Body of pancreas (tissue), 4 donors: ENCODE measurements at places on chromosomes 11 and 22. TPM values are rescaled to one million over a fixed set of nuclear protein-coding genes. Genes with fewer than 3 reads are reported as not detected.

CBLIF gene
- total RNA-seq: not detected

ZFTA gene
- 13.2 TPM for total RNA-seq

IFITM1 gene
- 39.7 TPM for total RNA-seq

ARFGAP3 gene
- total RNA-seq: 64.3 TPM

C22orf42 gene
- 4.0 TPM for total RNA-seq

FAM180B gene
- 0.66 TPM for total RNA-seq

WBP2NL gene
- 11.2 TPM for total RNA-seq

KIRREL3 gene
- not detected for total RNA-seq

DEFB131B gene
- total RNA-seq: not detected

TPBGL gene
- total RNA-seq: not detected

OR56A5 gene
- total RNA-seq: not detected

PLEKHB1 gene
- 42.5 TPM for total RNA-seq

KCNJ11 gene
- 7.6 TPM for total RNA-seq

NRXN2 gene
- total RNA-seq: 1.3 TPM

TBX10 gene
- not detected for total RNA-seq

GNAZ gene
- total RNA-seq: 2.3 TPM

LRP5 gene
- total RNA-seq: 43.3 TPM

PGM2L1 gene
- total RNA-seq: 5.2 TPM

SCGB1C1 gene
- not detected for total RNA-seq

RIMBP3C gene
- not detected for total RNA-seq

PHETA2 gene
- total RNA-seq: 9.2 TPM

CCDC81 gene
- total RNA-seq: not detected

P4HA3 gene
- not detected for total RNA-seq

PRG3 gene
- total RNA-seq: not detected

LRP4 gene
- total RNA-seq: 10.6 TPM

SMC1B gene
- total RNA-seq: not detected

POGLUT3 gene
- 9.9 TPM for total RNA-seq

MOGAT2 gene
- not detected for total RNA-seq

OR56A3 gene
- total RNA-seq: not detected

ASCL2 gene
- total RNA-seq: not detected

MMP13 gene
- not detected for total RNA-seq

KCNJ1 gene
- not detected for total RNA-seq

CCDC88B gene
- total RNA-seq: 16.2 TPM

OR52N4 gene
- not detected for total RNA-seq

GLB1L3 gene
- total RNA-seq: 1.3 TPM

PARVA gene
- total RNA-seq: 33.7 TPM

ADM2 gene
- 8.2 TPM for total RNA-seq

SLC22A25 gene
- total RNA-seq: not detected

SMTN gene
- 50.1 TPM for total RNA-seq

NNMT gene
- 74.7 TPM for total RNA-seq

PHOX2A gene
- total RNA-seq: not detected

MAPK11 gene
- 3.6 TPM for total RNA-seq

CDK2AP2 gene
- total RNA-seq: 56.7 TPM

SYT13 gene
- total RNA-seq: 9.9 TPM

OR52E8 gene
- total RNA-seq: not detected

DDIAS gene
- not detected for total RNA-seq

RNF215 gene
- total RNA-seq: 13.8 TPM

ZNF202 gene
- 11.5 TPM for total RNA-seq

SSTR3 gene
- total RNA-seq: 1.3 TPM

ABTB2 gene
- 4.3 TPM for total RNA-seq

EXPH5 gene
- 2.9 TPM for total RNA-seq

LRRC56 gene
- 1.6 TPM for total RNA-seq

BRSK2 gene
- 113 TPM for total RNA-seq

RAB38 gene
- total RNA-seq: 3.1 TPM

CEP126 gene
- 4.0 TPM for total RNA-seq

DENND5A gene
- total RNA-seq: 22.1 TPM

RAG1 gene
- total RNA-seq: 0.33 TPM
